Stimulated activated CD8-positive, alpha-beta memory T cell treated with anti-CD3 and anti-CD28 coated beads, Interleukin-15, amount 100 ng/mL, for 1 hour (primary cell): ENCODE measurements at places on chromosomes 3 and 15.

GRCh38 chr15:51879555-51879954 is 50.1 kb downstream of the TMOD3 start:
- DNase-seq: no peak

GRCh38 chr3:59540696-59541095 is 490.9 kb upstream of the CFAP20DC start:
- DNase-seq: no peak

- no peak for DNase-seq
Observed at GRCh38 chr15:99981191-99981647, 248.0 kb upstream of the LYSMD4 start.

- no peak for DNase-seq
Observed at GRCh38 chr3:194476784-194477183, 10.0 kb downstream of the ATP13A3 start.

GRCh38 chr3:188594139-188594538 is 440.2 kb downstream of the LPP start:
- no peak for DNase-seq

GRCh38 chr3:43180027-43180426 is 74.1 kb upstream of the POMGNT2 start:
- peak; percentile 17 for DNase-seq
